ENCODE measurements at places on chromosomes 7 and 10. TPM values are rescaled to one million over a fixed set of nuclear protein-coding genes. Genes with fewer than 3 reads are reported as not detected.

The NACAD gene
- 5.3 TPM for total RNA-seq

The HMX3 gene
- total RNA-seq: 15.2 TPM

The TLX1 gene
- total RNA-seq: 0.13 TPM

The H2BK1 gene
- not detected for total RNA-seq

The AMZ1 gene
- 0.57 TPM for total RNA-seq

The CYP26A1 gene
- total RNA-seq: 1.5 TPM

The ITPRID1 gene
- total RNA-seq: not detected

The DLX5 gene
- not detected for total RNA-seq

The XRCC2 gene
- 10.3 TPM for total RNA-seq

The CTAGE8 gene
- total RNA-seq: 5.2 TPM

The CALY gene
- total RNA-seq: 1.9 TPM

The ERVW-1 gene
- not detected for total RNA-seq

The CPSF4 gene
- 57.0 TPM for total RNA-seq

The CHST12 gene
- total RNA-seq: 48.3 TPM

The IGF2BP3 gene
- 80.2 TPM for total RNA-seq

The PRR15 gene
- total RNA-seq: 0.23 TPM

The AGMO gene
- not detected for total RNA-seq

The ARMC10 gene
- 73.2 TPM for total RNA-seq

The SPRN gene
- total RNA-seq: 0.64 TPM

The CLDN15 gene
- 8.0 TPM for total RNA-seq

The CUBN gene
- 1.3 TPM for total RNA-seq

The GPR85 gene
- total RNA-seq: not detected

The RAMP3 gene
- 0.13 TPM for total RNA-seq

The LMOD2 gene
- not detected for total RNA-seq

The ZNF22 gene
- total RNA-seq: 14.6 TPM

The KIF20B gene
- 48.1 TPM for total RNA-seq

The ECHDC3 gene
- total RNA-seq: 5.8 TPM

The ITIH5 gene
- total RNA-seq: not detected

The EBLN1 gene
- not detected for total RNA-seq

The LRRC4 gene
- not detected for total RNA-seq
